ENCODE measurements at places on chromosomes 7 and 10.

- no peaks in the 10 kb centered on the region for H3K4me1 ChIP-seq
- no peak overlapping the region for H3K27ac ChIP-seq
- H3K27me3 ChIP-seq, result no peaks in the 10 kb centered on the region
- H3K36me3 ChIP-seq, result no peaks in the 10 kb centered on the region
- DNase-seq, result no peak
- no peak overlapping the region for H3K4me3 ChIP-seq
These were observed 222.1 kb downstream of the WDR37 start for GRCh38 chr10:1278306-1278705.

DNA sequence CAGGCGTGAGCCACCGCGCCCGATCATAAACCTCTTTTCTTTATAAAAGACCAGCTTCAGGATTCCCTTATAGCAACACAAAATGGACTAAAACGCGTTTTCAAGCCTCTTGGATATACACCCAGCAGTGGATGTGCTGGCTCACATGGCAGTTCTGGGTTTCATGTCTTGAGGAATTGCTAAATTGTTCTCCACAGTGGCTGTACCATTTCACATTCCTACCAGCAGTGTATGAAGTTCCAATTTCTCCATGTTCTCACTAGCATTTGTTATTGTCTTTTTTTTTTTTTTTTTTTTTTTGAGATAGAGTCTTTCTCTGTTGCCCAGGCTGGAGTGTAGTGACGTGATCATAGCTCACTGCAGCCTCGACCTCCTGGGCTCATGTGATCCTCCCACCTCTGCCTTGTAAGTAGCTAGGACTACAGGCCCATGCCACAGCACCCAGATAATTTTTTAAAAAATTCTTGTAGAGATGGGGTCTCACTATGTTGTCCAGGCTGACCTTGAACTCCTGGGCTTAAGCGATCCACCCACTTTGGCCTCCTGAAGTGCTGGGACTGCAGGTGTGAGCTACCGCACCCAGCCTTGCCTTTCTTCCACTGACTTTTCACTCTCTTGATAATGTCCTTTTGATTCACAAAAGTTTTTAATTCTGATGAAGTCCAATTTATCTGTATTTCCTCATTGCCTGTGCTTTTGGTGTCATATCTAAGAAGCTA is 17.4 kb downstream of the TECPR1 start:
- H3K4me1 ChIP-seq, result no peaks in the 10 kb centered on the region
- H3K4me3 ChIP-seq, result no peak overlapping the region
- H3K36me3 ChIP-seq, result peaks cover 8% of the 10 kb centered on the region
- DNase-seq, result peak; percentile 19

- H3K4me1 ChIP-seq, result no peaks in the 10 kb centered on the region
- DNase-seq, result peak; percentile 2
- no peaks in the 10 kb centered on the region for H3K36me3 ChIP-seq
- H3K27ac ChIP-seq, result no peak overlapping the region
- H3K4me3 ChIP-seq, result no peak overlapping the region
These were observed 118.2 kb upstream of the NANOS1 start for GRCh38 chr10:118911363-118911762.

DNA sequence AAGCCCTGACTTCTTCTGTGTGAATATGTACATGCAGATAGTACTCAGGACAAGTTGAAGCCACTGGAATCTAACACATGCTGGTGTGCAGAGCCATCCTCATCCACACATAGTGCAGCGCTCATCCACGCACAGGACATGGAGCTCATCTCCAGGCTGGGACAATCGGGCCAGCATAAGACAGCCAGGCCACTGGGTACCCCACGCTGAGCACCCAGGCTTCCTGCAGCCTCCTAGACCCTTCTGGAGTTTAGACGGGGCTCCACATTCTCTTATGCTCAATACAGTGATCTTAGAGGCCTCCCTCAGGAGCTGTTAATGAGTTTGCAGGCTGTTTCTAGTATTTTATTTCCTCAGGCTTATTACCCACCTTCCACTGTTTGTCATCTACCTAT is 238.9 kb downstream of the TNS3 start:
- H3K36me3 ChIP-seq, result peaks cover 10% of the 10 kb centered on the region
- no peak for DNase-seq
- H3K4me3 ChIP-seq, result no peak overlapping the region
- no peaks in the 10 kb centered on the region for H3K4me1 ChIP-seq
- H3K27me3 ChIP-seq, result no peaks in the 10 kb centered on the region

DNA sequence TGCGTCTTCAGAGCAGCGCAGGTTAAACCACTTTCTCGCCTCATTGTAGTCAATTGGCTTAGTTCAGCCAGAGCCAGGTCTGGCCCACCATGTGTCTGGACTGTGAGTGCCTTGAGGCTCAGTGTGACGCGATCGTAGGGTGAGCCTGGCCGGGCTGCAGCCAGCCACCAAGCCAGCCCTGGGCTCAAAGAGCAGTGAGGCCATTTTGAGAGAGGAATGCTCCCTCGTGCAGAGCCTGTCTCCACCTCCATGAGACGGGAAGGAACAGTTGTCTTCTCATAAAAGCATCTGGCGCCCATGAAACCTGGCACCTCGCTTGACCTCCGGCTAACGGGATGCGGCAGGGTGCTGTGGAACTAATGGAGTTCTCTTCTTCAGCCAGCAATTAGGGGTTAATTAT is 34.5 kb downstream of the LHPP start:
- DNase-seq, result no peak
- H3K27me3 ChIP-seq, result no peaks in the 10 kb centered on the region
- no peaks in the 10 kb centered on the region for H3K4me1 ChIP-seq
- no peak overlapping the region for H3K27ac ChIP-seq
- H3K4me3 ChIP-seq, result no peak overlapping the region
- H3K36me3 ChIP-seq, result no peaks in the 10 kb centered on the region

GRCh38 chr7:16638282-16639280 is 7.0 kb downstream of the ANKMY2 start:
- H3K4me3 ChIP-seq, result no peak overlapping the region
- H3K27ac ChIP-seq, result no peak overlapping the region
- H3K36me3 ChIP-seq, result no peaks in the 10 kb centered on the region
- peaks cover 5% of the 10 kb centered on the region for H3K4me1 ChIP-seq
- DNase-seq, result no peak

GRCh38 chr10:95476469-95477174 is 84.5 kb downstream of the SORBS1 start:
- H3K4me3 ChIP-seq, result no peak overlapping the region
- DNase-seq, result no peak
- no peaks in the 10 kb centered on the region for H3K27me3 ChIP-seq
- no peaks in the 10 kb centered on the region for H3K4me1 ChIP-seq
- H3K36me3 ChIP-seq, result no peaks in the 10 kb centered on the region
- no peak overlapping the region for H3K27ac ChIP-seq

DNA sequence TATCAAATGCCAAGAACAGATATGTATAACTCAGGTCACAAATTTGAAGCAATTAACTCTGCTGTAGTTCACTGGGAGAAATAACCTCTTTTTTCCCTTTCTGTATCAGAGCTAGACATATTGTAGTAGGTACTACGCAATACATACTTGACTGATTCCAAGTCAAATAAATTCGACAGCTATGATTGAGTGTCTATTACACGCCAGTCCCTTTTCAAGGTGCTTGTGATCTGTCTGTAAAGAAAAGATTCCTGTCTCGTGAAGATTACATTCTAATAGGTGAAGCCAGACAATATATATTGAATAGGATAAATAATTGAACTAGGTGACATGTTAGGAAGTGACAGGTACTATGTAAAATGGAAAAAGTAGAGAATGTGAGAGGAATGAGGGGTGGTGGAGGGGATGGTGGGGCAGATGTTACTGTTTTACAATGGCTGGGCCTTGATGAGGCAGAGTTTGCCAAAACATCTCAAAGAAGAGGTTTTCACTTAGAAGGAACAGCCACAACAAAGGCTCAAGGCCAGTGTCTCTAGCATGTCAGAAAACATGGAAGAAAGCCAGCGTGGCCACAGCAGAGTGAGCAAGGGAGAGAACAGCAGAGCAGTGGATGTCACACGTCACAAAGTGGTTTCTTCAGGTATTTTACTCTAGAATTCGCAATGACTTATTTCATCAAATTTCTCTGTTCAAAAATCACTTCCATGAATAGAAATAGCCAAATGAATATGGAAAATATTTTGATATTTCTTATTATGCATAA is 282.6 kb upstream of the CACNA2D1 start:
- H3K36me3 ChIP-seq, result no peaks in the 10 kb centered on the region
- H3K4me1 ChIP-seq, result no peaks in the 10 kb centered on the region
- no peak overlapping the region for H3K4me3 ChIP-seq
- H3K27ac ChIP-seq, result no peak overlapping the region

DNA sequence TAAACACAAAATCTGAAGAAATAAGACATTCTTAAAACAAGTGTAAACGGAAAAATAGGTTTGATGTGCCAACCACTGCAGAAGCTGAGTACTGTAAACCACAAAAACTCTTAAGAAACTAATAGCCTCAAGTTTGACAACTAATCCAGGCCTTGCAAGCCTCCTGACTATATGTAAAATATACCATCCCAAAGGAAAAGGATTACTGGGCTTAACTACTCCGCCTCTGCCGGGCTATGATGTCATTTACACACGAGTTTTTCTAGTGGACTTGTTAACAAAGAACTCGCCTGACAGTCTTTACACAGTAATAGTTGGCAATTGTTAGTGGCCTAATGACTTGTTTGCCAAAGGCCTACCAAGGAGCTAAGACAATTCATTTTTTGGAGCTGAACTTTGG is 2.1 kb downstream of the KIF5B start:
- no peaks in the 10 kb centered on the region for H3K36me3 ChIP-seq
- H3K4me3 ChIP-seq, result peak overlapping the region; percentile 85
- peaks cover 7% of the 10 kb centered on the region for H3K4me1 ChIP-seq
- peak; percentile 78 for DNase-seq
- peak overlapping the region; percentile 81 for H3K27ac ChIP-seq
- H3K27me3 ChIP-seq, result no peaks in the 10 kb centered on the region

DNA sequence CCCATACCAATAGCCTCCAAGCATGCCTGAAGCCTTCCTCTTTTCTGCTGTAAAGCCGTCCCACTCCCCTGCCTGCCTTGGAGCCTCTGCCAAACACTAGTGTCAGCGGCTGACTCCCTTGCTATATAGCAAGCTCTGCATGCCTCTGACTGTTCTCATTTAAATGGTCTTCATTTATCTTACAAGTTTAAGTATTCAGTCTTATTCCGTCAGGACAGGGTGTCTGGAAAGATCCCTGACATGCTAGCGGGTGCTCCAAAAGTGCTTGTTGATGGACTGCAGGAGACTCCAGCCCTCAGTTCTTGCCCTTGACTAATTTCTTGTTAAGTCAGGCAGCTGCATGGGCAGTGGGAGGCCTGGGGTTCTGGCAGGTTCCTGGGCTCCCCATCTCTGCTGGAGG is 298.7 kb downstream of the GFRA1 start:
- no peaks in the 10 kb centered on the region for H3K36me3 ChIP-seq
- H3K4me1 ChIP-seq, result no peaks in the 10 kb centered on the region
- no peak overlapping the region for H3K4me3 ChIP-seq

GRCh38 chr7:88290491-88290890 is 16.2 kb downstream of the STEAP4 start:
- no peak for DNase-seq
- H3K4me3 ChIP-seq, result no peak overlapping the region
- no peaks in the 10 kb centered on the region for H3K27me3 ChIP-seq
- no peaks in the 10 kb centered on the region for H3K36me3 ChIP-seq
- H3K4me1 ChIP-seq, result no peaks in the 10 kb centered on the region

GRCh38 chr10:25382029-25382810 is 207.4 kb downstream of the GPR158 start:
- H3K4me3 ChIP-seq, result no peak overlapping the region
- H3K4me1 ChIP-seq, result no peaks in the 10 kb centered on the region
- H3K27me3 ChIP-seq, result no peaks in the 10 kb centered on the region
- no peaks in the 10 kb centered on the region for H3K36me3 ChIP-seq

- H3K27ac ChIP-seq, result no peak overlapping the region
- peaks cover 4% of the 10 kb centered on the region for H3K4me1 ChIP-seq
- no peak for DNase-seq
- no peak overlapping the region for H3K4me3 ChIP-seq
- no peaks in the 10 kb centered on the region for H3K36me3 ChIP-seq
These were observed 15.3 kb upstream of the LIPA start for GRCh38 chr10:89266721-89267453.

DNA sequence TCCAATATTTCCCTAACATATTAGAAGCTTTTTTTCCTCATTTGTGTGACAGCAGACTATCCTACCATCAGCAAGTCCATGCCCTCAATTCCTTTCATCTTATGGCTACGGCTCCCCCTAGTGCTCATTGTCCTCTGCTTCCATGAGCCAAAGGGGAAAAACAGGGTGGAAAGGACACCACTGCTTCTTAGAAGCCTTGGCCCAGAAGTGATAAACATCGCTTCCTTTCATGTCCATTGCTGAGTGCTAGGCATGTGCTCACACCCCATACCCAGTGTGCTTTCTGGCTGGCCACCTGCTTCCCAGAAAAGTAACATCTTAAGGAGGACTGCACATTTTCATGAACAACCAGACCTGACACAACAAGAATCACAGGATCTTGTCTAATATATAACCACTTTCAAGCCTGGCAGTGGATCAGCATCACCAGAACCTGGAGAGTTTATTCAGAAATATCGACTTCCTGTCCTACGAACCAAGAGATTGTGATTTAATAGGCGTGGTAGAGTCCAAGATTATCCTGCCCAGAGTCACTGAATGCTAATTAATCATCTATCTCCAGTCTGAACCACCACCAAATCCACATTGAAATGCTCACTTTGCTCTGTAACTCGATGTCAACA is 650.5 kb upstream of the SORCS1 start:
- no peaks in the 10 kb centered on the region for H3K27me3 ChIP-seq
- H3K27ac ChIP-seq, result no peak overlapping the region
- DNase-seq, result peak; percentile 37
- no peak overlapping the region for H3K4me3 ChIP-seq
- no peaks in the 10 kb centered on the region for H3K4me1 ChIP-seq
- H3K36me3 ChIP-seq, result no peaks in the 10 kb centered on the region

GRCh38 chr10:130913844-130914243 is 397.7 kb downstream of the TCERG1L start:
- no peaks in the 10 kb centered on the region for H3K4me1 ChIP-seq
- H3K36me3 ChIP-seq, result no peaks in the 10 kb centered on the region
- DNase-seq, result no peak
- H3K27ac ChIP-seq, result no peak overlapping the region
- no peak overlapping the region for H3K4me3 ChIP-seq
- no peaks in the 10 kb centered on the region for H3K27me3 ChIP-seq

DNA sequence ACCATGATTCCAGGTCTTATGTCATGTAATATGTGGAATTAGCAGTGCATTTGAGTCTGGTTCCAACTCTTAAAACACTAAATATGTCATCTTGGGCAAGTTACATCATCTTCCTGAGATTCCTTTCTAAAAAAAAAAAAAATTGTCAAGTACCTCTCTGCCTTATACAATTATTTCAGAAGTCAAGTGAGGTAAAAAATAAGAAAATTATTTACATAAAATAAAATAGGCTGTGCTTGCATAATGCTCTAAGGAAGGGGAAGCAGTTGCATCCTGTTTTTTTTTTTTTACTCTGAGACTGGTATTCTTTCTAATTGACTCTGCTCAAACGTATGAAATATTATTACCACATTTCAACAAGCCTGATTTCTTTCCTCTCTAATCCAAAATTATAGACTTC is 55.1 kb upstream of the SEMA3A start:
- no peaks in the 10 kb centered on the region for H3K27me3 ChIP-seq
- peaks cover 2% of the 10 kb centered on the region for H3K4me1 ChIP-seq
- H3K4me3 ChIP-seq, result no peak overlapping the region
- DNase-seq, result no peak

GRCh38 chr10:54769051-54769450 is 32.0 kb downstream of the PCDH15 start:
- H3K27ac ChIP-seq, result no peak overlapping the region
- H3K36me3 ChIP-seq, result no peaks in the 10 kb centered on the region

Measured in fibroblast of lung (primary cell).